ENCODE measurements at places on chromosomes 5 and 9.

DNA sequence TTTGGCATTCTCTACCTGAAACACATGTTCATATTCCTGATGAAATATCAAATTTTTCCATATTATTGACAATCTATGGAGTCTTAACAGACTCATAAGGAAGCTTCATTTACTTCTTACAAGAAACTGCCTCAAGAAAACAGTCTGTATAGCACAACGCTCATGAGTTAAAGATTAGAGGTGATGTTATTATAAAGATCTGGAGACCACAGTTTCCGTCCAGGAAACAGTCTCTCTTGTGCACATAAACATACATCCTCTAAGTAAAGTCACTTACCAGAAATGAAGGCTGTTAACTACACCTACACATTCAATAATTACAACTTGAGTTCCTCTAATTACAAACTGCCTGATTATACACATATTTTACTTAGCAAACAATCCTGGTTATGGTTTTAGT lies 86.9 kb downstream of the RAPGEF6 start:
- DNase-seq = no peak

DNA sequence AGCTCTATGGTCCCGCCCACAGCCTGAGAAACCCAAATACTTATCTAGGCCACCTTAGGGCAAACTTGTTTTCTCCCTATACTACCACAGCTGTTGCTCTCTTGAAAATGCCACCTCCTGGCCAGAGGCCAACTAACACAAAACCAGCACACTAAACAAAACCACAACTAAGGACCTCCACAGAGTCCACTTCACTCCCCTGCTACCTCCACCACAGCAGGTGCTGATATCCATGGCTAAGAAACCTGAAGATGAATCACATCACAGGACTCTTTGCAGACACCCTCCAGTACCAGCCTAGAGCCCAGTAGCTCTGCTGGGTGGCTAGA lies 108.4 kb downstream of the ALDH1A1 start:
- no peak for DNase-seq

- DNase-seq = peak; percentile 21
Measured at GRCh38 chr9:112921549-112921948, 30.9 kb upstream of the SLC46A2 start.

DNA sequence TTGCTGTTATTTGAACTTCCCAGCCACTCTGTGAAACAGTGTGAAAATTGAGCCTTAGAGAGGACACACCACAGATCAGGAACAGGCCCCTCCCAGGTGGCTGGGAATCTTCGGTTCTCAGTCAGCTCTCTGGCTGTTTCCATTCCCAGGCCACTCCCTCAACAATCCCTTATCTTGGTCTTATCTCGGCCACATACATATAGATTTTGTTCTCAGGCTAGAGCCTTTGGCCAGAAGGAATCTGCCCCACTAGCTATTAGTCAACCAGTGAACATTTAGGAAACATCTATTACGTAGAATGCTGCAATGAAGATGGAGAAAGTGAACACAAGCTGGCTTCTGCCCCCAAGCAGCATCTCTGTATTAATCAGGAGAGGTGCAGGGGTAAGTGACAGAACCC lies 21.0 kb upstream of the WWC1 start:
- DNase-seq = no peak

GRCh38 chr9:71756753-71757152 lies 11.6 kb downstream of the CEMIP2 start:
- DNase-seq = no peak

DNA sequence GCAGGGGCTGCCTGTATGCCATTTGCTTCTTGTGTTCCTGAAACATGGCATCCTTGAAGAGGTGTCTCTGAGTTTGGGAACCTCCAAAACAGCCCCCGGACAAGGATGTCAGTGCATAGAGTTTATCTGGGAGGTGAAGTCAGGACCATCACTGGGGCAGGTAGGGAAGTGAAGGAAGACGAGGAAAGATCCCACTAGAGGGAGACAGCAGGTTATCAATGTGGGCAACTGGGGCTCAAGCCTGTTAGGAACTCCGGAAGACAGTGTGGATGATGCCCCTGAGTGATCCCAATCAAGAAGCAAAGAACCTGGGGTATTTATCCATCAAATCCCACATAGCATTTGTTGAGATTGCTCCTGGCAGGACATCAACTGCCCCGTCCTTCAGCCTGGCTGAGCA lies 233.1 kb downstream of the AGTPBP1 start:
- DNase-seq = no peak

GRCh38 chr9:82223442-82223841 lies 234.9 kb downstream of the SPATA31D1 start:
- no peak for DNase-seq

DNA sequence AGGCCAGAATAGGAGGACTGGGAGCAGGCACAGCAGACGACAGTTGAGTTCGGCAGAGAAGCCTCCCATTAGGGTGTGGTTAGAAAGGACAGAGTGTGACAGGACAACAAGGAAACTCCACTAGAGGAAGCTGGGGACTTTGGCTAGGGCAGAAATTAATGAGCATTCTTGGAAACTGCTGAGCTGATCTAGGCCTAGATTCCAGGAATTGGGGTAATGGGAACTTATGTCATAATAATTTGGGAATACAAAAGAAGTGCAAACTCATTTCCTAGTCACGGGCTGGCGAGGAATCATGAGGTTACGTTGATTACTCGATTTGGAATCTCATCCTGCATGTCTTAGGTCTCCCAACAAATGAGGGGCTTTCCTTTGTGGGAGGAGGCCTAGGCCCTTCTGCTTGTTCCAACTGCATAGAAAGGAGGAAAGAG lies 144.6 kb upstream of the RPS23 start:
- no peak for DNase-seq

- DNase-seq = no peak
Measured at GRCh38 chr5:14571901-14572300, 9.7 kb upstream of the OTULINL start.

DNA sequence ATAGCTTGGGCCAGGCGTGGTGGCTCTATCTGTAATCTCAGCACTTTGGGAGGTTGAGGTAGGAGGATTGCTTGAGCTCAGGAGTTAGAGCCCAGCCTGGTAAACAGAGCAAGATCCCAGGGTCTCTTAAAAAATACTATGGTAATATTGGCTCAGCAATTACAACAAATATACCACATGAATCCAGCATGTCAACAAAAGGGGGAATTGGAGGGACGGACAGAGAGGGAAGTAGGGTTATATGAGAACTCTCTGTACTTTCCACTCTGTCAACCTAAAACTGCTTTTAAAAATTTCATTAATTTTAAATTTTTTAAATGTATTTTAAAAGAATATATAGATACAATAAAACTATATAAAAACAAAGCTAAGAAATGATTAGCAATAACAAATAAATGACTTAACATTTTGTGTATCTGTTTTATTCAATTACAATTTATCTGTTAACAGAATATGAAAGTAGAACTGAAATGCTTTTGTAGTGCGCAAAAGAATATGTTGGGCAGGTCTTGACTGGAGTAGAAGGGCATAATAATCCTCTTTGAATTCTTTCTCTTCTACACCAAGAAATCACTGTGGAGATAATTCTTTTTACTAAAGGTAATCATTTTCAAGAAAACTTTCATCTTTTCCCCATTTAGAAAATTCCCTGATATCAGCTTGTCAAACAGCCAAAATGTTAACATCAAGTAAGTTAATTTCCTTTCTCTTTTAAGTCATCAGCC lies 12.9 kb upstream of the CDC42SE2 start:
- DNase-seq = no peak

DNA sequence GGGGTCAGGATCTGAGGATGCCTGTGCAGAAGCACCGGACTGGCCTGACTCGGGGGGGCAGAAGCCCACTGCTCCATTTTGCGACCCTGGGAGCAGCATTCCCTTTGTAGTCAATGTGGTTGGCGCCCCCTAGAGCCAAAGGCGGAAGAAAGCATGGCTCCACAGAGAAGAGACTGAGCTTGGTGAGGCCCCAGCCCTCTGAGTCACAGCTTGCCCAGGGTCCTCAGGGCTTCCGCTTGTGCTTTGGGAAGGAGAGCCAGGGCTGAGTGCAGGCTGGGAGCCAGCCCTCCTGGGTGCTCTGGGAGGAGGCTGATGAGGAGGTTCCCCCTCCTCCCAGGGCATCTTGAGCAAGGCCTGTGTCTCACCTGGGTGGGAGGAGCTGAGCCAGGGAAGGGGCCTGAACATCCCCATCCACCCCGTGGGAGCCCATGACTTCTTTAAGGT lies 5.5 kb upstream of the AQP3 start:
- DNase-seq = peak; percentile 64

DNA sequence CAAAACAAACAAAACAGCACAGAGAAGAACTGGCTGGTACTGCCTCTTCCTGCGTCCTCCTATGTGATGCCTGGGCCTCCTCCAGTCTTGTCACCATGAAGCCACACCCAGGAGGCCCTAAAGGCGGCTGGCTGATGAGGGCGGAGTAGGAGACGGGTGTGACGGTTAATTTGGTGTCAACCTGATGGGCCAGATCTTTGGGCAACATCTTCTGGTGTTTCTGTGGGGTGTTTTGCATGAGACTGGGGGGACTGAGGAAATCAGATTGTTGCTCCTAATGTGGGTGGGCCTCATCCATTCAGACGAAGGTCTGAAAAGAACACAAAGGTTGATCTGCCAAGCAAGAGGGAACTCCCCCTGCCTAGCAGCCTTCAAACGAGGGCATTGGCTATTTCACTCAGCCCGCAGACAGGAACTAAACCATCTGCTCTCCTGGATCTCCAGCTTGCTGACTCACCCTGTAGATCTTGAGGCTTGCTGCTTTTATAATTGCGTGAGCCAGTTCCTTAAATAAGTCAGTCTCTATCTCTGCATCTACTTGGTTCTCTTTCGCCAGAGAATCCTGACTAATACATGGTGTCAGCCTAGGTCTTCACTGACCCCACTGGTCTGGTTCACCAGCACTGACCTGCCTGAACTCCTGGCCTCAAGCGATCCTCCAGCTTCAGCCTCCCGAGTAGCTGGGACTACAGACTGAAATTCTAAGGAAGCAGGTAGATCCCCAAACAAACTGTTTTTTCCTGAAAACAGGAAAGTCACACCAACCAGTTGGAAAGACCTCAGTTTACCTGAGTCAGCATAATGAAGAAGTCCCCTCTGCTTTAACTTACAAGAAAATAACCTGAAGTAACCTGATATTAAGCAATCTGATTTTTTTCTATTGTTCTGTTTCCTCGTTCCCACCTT lies 12.8 kb upstream of the ZFP62 start:
- DNase-seq = no peak

DNA sequence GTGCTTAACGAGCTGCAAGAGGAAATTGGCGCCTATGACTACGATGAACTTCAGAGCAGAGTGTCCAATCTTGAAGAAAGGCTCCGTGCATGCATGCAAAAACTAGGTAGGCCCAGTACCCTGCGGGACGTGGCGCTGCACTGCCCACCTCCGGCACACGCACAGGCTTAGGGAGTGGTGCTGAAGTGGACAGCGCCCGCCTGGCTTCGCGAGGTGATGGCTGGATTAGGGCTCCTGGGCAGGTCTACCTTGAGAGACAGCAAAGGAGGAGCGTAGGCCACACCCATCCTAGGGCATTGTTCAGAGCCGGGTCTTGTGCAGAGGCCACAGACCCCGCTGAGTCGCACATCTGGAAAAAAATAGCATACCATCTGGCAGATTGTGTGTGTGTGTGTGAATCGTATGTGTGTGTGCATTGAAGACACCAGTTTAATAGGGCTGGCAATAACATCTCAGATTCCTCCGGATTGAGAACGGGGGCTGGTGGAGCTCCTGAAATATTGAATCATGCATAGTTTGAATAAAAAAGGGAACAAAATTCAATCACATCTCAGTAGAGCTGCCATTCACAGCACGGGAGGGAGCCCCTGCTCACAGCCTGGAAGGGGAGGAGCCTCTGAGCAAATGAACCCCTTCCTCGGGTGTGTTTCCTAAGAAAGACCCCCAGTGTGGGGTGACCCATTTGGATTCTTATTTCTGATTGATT lies 11.1 kb downstream of the OLFM1 start:
- no peak for DNase-seq

DNA sequence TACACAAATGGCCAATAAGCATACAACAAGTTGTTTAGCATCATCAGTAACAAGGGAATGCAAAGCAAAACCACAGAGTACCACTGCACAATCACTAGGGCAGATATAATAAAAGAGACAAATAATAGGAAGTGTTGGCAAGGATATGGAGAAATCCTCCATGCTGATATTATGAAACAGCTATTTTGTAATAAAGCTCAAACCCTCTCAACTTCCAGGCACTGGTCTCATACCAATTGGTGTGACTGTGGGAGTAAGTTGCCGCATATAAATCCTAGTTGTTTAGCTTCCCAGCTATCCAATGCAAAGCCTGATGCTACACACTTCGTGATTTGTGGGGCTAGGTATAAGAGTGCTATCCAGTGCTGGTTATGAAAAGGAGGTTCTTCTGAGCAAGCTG lies 88.6 kb downstream of the SMIM23 start:
- DNase-seq = no peak

DNA sequence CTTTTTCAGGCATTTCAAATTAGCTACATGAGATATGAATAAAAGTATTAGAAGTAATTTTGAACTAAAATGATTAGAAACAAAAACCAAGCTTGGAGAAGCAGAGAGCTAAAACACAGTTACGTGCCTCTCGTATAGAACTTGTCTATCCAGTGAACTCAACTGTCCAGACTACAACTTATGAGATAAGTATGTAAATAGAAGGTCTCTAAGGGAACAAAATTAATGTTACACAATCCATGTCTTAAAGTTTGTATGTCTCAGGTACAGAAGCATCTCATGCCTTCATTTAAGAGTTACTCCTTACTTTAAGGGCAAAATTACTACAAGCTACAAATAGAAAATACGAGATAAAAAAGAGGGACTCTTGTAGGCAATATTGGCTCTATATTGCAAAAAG lies 316.8 kb downstream of the CETN3 start:
- DNase-seq = no peak

DNA sequence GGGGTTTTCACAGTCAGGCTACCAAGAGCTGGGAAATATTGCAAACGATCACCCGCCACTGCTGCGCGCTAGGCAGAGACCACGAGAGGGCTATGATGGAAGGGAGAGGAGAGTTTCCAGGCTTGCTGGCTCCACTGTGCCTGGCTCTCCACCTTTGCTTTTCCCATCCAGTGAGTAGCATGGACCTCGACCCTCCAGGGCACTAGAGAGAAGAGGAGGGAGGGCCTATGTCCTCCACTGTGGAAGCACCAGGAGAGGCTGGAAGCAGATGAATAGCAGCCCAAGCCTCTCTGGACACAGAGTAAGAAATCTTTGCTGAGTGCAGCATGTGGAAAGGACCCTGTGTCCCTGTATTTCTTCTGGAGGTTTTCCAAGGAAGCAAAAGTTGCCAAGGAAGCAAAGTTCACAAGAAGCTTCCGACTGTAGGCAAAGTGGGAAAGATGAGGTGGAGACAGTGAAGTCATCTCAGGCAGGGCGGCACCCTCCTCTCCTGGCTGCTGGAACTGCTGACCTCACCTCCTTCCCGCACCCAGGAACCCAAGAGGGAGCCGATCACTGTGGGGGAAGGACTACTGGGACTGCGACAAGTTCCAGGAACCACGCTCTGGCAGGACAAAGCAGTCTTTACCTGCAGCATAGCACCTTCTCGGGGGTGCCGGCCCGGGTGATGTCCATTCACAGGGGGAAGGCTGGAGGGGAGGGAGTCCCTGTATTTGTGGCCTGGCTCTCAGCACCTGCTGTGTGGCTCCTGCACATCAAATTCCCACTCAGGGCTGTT lies 79.6 kb downstream of the CSNK1A1 start:
- no peak for DNase-seq
